Regular cardiac myocyte (primary cell): ENCODE measurements at places on chromosomes 11 and 22. TPM values are rescaled to one million over a fixed set of nuclear protein-coding genes. Genes with fewer than 3 reads are reported as not detected.

ACTN3 gene
- under 0.01 and 0.28 TPM in 2 replicates for total RNA-seq

SLC5A12 gene
- not detected in 2 replicates for total RNA-seq

CYTH4 gene
- under 0.01 and 0.28 TPM in 2 replicates for total RNA-seq

GLYAT gene
- total RNA-seq, result not detected in 2 replicates

DSCAML1 gene
- under 0.01 TPM in 1 of 2 replicates, not detected in the other for total RNA-seq

EFCAB6 gene
- 0.96 and 2.3 TPM in 2 replicates for total RNA-seq

NRXN2 gene
- total RNA-seq, result 7.5 and 23.1 TPM in 2 replicates

C11orf86 gene
- not detected in 2 replicates for total RNA-seq

MPZL2 gene
- total RNA-seq, result 0.19 and 1.1 TPM in 2 replicates

NFRKB gene
- total RNA-seq, result 16.3 and 18.3 TPM in 2 replicates

FGF3 gene
- not detected in 2 replicates for total RNA-seq

DDI1 gene
- not detected in 2 replicates for total RNA-seq

GGTLC2 gene
- not detected in 2 replicates for total RNA-seq

OR8D4 gene
- not detected in 2 replicates for total RNA-seq

ZNF280A gene
- total RNA-seq, result under 0.01 and 0.28 TPM in 2 replicates

PRRG4 gene
- total RNA-seq, result under 0.01 TPM in 2 replicates

DMC1 gene
- 1.4 and 4.2 TPM in 2 replicates for total RNA-seq

SLC5A4 gene
- not detected in 2 replicates for total RNA-seq

PARVA gene
- 28.2 and 38.6 TPM in 2 replicates for total RNA-seq

TMPRSS5 gene
- 0.28 TPM in 1 of 2 replicates, not detected in the other for total RNA-seq

DDX25 gene
- not detected in 2 replicates for total RNA-seq

OR5M10 gene
- not detected in 2 replicates for total RNA-seq

DERL3 gene
- total RNA-seq, result 0.56 and 1.3 TPM in 2 replicates

ARHGAP8 gene
- 0.28 TPM in 1 of 2 replicates, not detected in the other for total RNA-seq

FAT3 gene
- total RNA-seq, result 5.0 and 7.3 TPM in 2 replicates

SCN4B gene
- 0.28 TPM in 1 of 2 replicates, not detected in the other for total RNA-seq

LRRC55 gene
- total RNA-seq, result not detected in 2 replicates

GGT5 gene
- 7.1 and 9.9 TPM in 2 replicates for total RNA-seq

OR8G5 gene
- total RNA-seq, result not detected in 2 replicates

PGR gene
- under 0.01 and 0.19 TPM in 2 replicates for total RNA-seq

ALKBH3 gene
- 18.3 and 25.1 TPM in 2 replicates for total RNA-seq

GTSE1 gene
- total RNA-seq, result 0.56 and 11.3 TPM in 2 replicates

YAP1 gene
- 157 and 180 TPM in 2 replicates for total RNA-seq

APOBEC3G gene
- total RNA-seq, result 10.9 and 16.6 TPM in 2 replicates

KCNJ4 gene
- total RNA-seq, result not detected in 2 replicates

DYNC2H1 gene
- total RNA-seq, result 21.3 and 57.2 TPM in 2 replicates

OR4A16 gene
- not detected in 2 replicates for total RNA-seq

FOLR2 gene
- total RNA-seq, result not detected in 2 replicates

MFNG gene
- 0.28 and 0.58 TPM in 2 replicates for total RNA-seq

TRIM49D1 gene
- not detected in 2 replicates for total RNA-seq

OR2D2 gene
- total RNA-seq, result 0.28 and 0.38 TPM in 2 replicates

LRRC56 gene
- total RNA-seq, result 0.38 and 0.56 TPM in 2 replicates

HOATZ gene
- total RNA-seq, result under 0.01 TPM in 1 of 2 replicates, not detected in the other

PIH1D2 gene
- 1.4 and 1.9 TPM in 2 replicates for total RNA-seq

BTG4 gene
- total RNA-seq, result not detected in 2 replicates

GPHA2 gene
- not detected in 2 replicates for total RNA-seq

MYOD1 gene
- not detected in 2 replicates for total RNA-seq

C11orf54 gene
- 11.3 and 23.7 TPM in 2 replicates for total RNA-seq

C11orf52 gene
- 0.38 and 1.4 TPM in 2 replicates for total RNA-seq

CCDC15 gene
- 0.85 and 3.6 TPM in 2 replicates for total RNA-seq

FGF19 gene
- total RNA-seq, result not detected in 2 replicates

MRPL40 gene
- total RNA-seq, result 30.4 and 42.6 TPM in 2 replicates

KRTAP5-8 gene
- total RNA-seq, result not detected in 2 replicates

TRIM29 gene
- total RNA-seq, result not detected in 2 replicates

APOBEC3H gene
- total RNA-seq, result 0.19 and 1.1 TPM in 2 replicates

BAIAP2L2 gene
- 0.56 and 1.7 TPM in 2 replicates for total RNA-seq
